ENCODE measurements at places on chromosomes 7 and 10.

DNA sequence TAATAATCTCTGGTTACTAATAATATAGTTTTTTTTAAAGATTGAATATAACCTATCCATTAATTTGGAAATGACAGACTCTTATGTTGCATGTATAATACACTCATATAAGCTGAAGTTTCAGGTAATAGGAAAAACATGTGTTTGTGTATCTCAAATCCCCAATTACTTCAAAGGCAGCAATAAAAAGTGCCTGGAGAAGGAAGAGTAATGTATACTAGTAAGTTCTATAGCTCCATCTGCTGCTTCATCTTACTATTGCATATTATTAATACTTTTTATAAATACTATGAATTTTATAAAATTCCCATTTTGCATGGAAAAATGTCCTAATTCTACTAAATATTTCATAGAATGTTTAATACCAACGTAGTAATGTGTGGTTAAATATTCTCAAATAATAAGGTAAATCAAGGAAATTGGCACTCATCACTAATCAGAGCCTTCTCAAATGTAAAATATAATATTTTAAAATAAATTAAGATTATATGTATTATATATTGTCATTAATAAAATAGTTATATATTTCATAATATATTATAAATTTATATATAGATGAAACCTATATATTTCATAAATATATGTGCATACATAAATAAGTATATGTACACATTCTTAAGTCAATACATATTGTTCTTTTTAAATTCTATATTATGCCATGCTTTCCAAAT is 311.9 kb downstream of the HGF start:
- DNase-seq: no peak

DNA sequence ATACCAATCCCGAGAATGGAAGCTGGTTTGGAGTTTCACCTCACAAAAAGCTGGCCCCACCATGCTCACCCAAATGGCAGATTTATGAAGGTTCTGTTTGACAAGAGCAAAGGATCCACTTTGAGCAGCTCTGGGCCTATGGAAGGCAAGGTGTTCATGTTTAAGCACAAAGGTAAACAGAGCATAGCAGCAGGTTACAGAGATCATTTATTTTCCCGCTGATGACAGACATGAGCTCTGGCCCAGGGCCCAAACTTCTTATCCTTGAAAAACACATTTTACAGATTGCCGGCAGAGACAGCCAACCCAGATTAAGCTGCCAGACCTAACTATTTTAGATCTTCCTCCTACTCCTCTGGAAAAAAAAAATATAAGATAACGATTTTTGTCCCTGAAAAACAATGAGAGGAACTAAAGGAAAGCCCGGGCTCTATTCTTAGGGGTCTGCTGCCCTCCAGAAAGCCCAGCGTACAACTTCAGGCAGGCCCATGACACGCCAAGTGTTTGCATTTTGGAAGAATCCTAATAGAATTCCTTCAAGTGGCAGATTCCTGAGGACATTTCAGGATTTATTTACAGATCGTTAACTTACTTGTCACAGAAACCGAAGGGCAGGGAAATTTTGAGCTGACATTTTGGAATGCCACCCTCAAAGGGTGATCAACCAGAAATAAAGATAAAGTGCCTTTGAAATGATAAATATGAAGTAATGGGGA is 40.0 kb downstream of the SYPL1 start:
- DNase-seq: no peak

- DNase-seq: no peak
Observed at GRCh38 chr10:10540398-10540797, 477.3 kb upstream of the CELF2 start.

DNA sequence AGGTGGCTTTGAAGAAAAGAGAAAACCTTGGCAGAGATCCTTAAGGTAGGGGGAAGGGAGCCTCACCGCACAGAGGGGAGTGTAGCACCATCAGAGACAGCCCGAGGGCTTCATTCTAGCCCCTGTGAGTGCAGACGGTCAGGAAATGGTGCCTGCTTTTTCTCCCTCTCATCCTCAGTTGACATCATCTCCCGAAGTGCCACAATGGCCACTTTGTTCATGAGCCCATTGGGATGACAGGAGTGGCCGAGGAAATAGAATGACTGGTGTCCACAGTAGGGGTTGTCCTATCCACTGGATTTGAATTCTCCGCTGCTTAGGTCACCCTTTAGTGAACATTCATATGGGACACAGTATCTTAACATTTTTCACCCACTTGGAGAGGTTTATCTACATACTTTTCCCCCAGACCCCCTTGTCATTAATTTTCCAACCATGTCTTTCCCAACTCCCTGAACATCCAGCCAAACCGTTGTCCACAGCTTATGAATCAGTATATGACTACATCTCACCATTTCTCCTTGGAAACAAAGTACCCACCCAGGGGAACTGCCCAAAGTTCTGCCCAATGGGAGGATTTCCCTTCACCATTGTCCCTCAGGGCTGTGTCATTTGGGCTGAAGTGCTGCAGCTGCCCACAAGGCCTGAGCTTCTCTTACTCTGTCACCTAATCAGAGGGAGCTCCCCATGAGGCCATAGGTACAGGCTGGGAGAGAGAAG is 108.8 kb downstream of the ADCY1 start:
- DNase-seq: no peak

GRCh38 chr10:95333997-95334804 is 43.4 kb upstream of the PDLIM1 start:
- DNase-seq: no peak

- no peak for DNase-seq
Observed at GRCh38 chr7:1021366-1021765, 23.0 kb upstream of the GPR146 start.

- no peak for DNase-seq
Observed at GRCh38 chr10:91758303-91759146, 39.7 kb upstream of the TNKS2 start.

DNA sequence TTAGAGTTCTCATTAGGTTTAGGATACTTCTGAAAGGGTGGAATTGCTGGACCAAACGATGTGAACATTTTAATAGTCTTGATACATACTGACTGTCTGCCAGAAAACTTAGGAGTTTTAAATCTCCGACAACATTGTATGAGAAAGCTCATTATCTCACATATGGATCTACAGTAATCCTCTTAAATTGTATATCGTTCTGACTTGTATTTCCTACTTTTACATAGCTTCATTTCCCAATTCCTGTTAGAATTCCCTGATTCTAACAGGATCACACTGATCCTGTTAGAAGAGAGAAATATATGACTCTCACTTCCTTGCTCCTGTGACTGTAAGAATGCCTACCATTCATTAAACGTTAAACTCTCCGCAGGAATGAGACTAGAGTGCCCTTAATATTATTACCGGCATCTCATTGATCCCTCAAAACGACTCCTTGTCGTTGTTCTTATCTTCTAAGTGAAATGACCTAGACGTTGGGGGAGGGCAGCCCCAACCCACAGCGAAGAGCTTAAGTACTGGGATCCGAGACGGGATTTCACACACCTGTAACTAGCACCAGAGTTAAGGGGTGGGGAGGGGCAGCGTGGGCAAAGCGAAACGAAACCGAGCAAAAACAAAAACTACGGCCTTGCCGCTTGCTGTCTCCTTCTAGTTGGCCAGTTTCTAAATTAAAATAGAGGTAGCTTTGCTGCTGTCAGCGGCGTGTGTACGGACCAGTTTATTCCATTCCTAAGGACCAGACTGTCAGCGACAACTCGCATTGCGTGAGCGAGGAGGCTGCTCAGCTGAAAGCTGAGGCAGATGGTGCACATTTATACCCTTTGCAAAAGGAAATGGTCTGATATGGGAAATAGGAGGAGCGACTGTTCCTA is 678 bp upstream of the TMEM106B start:
- DNase-seq: no peak

- DNase-seq: no peak
Observed at GRCh38 chr7:103727982-103728610, 261.4 kb downstream of the RELN start.

DNA sequence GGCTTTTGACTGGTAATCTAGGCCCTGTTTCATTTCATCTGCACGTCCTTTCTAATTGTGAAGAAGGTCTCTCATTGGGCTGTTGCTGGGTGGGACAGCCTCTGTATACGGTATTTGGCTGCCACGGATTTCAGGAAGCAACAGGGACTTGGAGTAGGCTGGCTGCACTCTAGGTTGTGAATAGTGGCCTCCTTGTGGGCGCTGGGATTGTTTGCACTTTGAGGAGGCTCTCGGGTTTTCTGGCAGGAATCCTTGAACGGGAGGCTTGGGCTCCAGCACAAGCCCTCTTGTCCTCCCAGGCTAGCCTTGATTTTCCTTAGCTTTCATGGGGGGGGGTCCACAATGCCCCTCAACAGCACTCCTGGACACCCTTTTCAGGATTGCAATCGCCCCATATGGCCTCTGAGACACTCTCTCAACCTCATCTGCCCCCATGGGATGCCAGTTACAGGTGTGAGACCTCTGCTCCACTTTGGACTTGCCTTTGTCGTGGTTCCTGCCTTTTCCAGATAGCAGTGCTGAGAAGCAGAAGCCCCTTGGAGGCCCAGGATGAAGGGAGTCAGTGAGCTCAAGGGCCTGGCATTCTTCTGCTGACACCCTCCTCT is 33.9 kb upstream of the ZNF273 start:
- DNase-seq: no peak

GRCh38 chr10:74923556-74923955 is 97.2 kb downstream of the KAT6B start:
- DNase-seq: no peak

DNA sequence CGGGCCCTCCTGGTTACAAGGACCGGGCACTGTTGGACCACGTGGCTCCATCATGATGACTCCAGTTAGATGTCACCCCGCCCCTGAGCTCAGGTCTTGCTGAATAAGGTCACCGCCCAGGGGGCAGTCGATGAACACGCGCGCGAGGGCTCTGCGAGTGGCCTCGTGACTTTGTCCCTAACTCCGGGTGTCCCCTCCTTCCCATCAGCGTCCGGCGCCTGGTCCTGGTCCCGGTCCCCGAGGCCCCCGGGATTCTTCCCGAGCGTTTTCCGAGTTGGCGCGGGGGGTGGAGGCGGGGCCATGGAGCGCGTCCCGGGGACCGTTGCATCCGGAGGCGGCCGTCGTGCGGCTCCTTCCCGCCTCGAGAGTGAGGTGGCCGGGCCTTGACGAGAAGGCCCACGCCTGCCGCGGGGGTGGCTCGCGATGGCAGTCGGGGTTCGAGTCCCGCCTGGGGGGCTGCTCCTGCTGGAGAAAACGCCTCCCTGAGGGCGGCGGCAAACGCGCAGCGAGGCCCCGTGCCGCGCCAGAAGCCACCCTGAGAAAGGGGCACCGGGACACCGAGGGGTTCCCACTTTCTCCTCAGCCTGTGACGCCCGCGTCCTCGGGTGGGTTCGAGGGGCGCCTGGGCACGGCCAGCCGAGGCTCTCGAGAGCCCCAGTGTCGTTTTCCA is 569 bp upstream of the NPTX2 start:
- no peak for DNase-seq

DNA sequence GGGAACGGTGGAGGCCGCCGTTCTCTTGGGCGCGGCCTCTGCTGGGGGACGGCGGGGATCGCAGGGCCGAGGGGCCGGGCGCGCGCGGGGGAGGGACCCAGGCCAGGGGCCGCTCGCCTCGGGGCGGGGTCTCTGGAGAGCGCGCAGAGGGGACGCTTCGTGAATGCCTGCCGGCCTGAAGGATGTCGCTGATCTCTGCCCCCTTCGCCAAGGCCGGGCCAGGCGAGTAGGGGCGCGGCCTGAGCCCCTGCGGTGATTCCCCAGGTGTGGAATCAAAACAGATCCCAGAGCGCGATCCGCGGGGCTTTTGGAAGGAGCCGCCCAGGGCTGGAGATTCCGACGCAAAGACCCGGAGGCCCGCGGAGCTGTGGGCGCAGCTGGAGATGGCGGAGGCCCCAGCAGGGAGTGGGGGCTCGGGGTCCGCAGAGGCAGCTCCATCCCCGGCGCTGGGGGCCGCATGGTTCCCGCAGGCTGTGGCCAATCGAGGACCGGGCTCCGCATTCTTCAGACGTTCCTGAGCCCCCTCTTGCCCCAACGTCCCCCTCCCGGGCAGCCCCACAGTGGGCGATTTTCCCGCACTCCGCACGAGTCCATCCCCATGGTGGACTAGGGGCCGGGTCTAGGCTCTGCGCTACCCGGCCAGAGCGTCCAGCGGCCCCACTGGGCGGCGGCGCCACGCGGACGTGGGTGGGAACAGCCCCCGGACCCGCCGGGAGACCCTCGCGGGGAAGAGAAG is 166.0 kb downstream of the ACTR3B start:
- DNase-seq: no peak

DNA sequence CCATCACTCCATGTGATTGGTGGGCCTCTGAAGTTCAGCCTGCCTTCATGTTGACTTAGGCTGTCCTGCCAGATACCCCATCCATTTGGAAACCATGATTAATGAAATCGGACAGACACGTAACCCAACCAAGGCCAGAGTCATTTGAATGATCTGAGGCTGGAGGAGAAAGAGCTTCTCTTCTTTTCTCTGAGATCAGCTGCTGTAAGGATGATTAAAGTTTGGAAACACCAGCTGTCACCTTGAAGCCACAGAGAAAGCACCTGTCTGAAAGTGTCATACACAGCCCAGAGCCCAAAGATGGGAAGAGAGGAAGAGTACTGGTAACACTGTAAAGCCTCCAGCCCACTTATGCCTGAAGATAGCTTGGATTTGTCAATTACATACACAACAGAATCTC is 22.9 kb downstream of the NEBL start:
- DNase-seq: no peak

DNA sequence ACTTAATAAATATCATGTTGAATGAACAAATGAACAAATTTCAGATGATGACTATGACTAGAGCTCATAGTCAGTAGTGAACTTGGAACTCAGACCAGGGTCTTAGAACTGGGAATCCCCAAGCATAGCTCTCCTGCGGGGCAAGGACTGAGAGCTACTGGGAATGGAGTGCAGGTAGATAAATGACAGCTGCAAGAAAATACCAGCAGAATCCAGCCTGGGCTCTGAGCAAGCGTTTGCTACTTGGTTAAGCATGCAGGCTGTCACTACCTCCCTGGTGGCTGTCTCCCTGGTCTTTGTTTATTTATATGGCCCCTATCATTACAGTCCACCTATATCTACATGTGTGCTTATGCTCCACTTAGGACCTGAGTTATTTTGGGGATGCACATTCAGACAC is 208.4 kb downstream of the POU6F2 start:
- no peak for DNase-seq

- DNase-seq: no peak
Observed at GRCh38 chr7:25562673-25563182, 334.4 kb upstream of the NPVF start.

GRCh38 chr10:43082087-43082486 is 5.2 kb downstream of the RET start:
- DNase-seq: no peak

GRCh38 chr7:36272567-36273269 is 116.9 kb upstream of the ANLN start:
- DNase-seq: no peak

- DNase-seq: no peak
Observed at GRCh38 chr7:1646957-1647891, 22.9 kb upstream of the ELFN1 start.

DNA sequence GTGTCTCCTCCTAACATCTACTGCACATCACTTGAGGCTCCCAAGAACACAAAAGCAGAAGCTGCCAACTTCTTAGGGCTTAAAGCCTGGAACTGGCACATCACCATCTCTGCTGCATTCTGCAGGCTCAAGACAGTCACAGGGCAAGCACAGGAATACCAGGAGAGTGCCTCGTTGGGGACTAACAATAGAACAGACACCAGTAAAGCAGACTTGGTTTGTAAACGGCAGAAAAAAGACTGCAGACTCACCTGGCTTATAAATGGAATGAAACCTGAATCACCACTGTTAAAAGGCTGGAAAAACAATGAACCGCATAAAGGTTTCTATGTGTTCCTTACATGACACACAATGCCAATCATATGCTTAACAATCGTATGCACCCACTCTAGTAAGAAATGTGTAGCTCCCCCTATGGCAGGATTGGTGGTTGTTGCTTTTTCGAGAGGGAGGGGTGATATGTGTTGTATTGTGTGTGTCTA is 12.8 kb downstream of the RHEB start:
- DNase-seq: no peak

GRCh38 chr7:2517026-2517425 is 2.5 kb upstream of the LFNG start:
- DNase-seq: no peak
